Cortex of kidney (tissue), 1 donor: ENCODE measurements at places on chromosomes 5 and 9.

DNA sequence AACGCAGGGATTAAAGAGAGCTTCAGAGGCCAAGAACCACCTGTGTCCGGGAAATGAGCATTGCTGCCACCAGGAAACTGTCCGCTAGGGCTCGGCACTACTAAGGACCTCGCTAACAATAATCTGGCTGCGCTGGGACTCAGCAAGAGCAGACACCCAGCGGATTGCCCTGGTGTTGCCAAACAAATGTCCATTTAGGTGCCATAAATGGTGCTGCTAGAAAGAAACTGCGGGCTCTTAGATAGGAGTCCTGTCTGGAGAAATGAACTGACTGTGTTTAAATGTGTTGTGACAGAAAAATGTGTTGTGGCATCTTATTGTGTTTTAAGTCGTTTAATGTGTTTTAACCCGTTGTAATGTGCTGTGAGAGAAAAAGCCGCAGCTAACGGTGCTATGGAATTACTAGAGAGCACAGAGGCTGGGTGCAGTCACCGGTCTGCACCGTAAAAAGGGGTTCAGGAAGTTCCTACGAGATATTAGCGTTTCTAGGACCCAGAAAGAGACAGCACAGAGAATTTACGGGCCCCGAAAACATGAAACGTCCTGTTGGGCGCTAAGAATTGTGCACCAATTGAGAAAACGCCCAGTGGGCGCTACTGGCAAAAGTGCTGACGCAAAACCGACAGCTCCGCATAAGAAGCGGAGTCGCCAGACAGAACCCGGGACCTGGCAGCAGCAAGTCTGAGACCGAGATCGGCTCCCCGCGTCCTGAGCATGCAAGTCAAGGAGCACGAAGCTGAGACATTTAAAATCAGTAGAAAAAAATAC is 90.6 kb downstream of the ANXA2R start:
- DNase-seq, result no peak

GRCh38 chr5:57432876-57433275 is 49.7 kb downstream of the ACTBL2 start:
- DNase-seq, result no peak

GRCh38 chr9:84772511-84772910 is 103.0 kb downstream of the NTRK2 start:
- DNase-seq, result no peak

DNA sequence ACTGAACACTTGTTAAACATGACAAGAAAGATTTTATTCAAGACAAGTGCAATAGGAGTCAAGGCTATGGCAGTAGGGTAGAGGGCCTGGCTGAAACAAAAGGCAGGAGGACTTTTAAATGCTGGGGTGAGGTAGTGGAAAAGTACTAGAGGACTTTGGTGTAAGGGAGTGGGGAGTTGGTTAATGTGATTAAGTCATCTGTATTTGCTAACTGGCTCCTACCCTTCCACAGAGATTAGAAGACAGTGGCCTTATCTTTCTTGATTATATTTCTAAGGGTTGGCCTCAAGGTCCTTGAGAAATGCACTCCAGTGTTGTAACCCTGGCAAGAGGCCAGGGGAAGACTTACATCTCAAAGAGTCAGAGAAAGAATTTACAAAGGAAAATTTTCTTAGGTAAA is 160.2 kb upstream of the FTMT start:
- DNase-seq, result no peak

GRCh38 chr9:90544488-90544887 is 98.1 kb downstream of the DIRAS2 start:
- DNase-seq, result no peak

- no peak for DNase-seq
These were observed 473.1 kb downstream of the DIRAS2 start for GRCh38 chr9:90169490-90169889.

DNA sequence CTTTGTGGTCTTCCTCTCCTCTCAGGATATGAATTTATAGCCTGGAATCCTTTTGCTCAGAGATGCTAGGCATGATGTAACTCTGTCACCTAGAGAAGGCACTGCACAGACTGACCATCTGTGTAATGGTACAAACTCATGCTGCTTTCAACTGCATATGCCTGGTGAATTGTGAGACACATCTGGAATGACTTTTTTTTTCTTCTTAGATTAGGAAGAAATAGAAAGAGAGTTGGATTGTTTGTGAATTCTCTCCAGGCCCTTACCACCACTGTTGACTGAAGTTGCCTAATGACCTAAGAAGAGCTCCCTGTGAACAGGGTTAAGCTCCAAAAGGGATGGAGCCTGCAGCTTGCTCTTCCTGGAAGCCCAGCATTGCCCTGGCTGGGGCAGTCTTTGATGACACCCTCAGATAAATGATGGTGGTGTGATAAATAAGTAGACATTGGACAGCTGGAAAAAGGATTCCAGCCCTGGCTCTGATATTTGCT is 47.8 kb upstream of the TRIM32 start:
- no peak for DNase-seq

DNA sequence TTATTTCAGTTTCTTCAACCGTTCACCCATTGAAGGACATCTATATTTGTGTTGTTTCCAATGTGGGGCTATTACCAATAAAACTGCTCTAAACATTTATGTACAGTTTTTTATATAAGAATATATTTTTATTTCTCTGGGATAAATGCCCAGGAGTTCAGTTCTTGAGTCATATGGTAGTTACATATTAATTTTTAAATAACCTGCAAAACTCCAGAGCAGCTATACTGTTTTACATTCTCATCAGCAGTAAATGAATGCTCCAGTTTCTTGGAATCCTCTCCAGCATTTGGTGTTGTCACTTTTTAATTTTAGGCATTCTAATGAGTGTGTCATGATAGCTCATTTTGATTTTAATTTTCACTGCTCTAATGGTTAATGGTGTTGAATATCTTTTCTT is 36.2 kb downstream of the CDK7 start:
- DNase-seq, result no peak

- DNase-seq, result no peak
These were observed 159.5 kb downstream of the C9orf152 start for GRCh38 chr9:110048403-110048975.

- no peak for DNase-seq
These were observed 65.0 kb upstream of the ANGPTL2 start for GRCh38 chr9:127187231-127187956.

DNA sequence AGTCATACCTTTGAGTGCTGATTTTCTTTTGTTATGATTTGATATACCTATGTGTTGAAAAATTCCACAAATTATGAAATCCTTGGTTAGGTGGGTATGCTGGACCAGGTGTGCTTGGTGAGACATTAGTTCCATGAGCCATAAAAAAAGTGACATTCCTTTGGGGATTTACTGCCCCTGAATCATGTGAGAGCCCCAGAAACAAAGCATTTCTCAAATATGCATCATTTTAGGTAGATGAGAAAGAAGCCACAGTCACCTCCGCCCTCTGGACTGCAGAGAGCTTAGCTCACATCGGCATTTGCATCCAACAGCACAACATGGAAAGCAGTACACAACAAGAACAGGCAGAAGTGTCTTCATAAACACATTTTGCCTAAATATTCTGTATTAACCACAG is 55.3 kb downstream of the DAP start:
- DNase-seq, result no peak

DNA sequence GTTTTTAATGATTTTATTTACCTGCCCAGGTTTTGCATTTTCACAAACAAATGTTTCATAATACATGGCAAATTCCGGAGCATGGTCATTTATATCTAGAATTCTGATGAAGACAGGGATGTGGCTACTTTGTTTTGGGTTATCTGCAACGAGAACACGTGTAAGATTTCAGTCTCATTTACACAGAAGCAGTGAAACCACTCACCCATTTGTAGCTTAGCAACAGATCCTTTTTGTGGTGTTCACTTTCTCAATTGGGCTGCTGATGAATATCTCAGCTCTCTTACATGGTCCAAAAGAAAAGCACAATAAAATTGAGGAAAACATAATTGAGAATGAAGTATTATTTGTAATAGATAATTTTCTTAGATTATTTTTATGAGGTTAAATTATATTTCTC is 148.6 kb downstream of the CDH9 start:
- no peak for DNase-seq

- no peak for DNase-seq
These were observed 1.8 kb downstream of the PDLIM4 start for GRCh38 chr5:132259069-132259851.

GRCh38 chr5:118068886-118069285 is 919.5 kb downstream of the DTWD2 start:
- DNase-seq, result no peak

DNA sequence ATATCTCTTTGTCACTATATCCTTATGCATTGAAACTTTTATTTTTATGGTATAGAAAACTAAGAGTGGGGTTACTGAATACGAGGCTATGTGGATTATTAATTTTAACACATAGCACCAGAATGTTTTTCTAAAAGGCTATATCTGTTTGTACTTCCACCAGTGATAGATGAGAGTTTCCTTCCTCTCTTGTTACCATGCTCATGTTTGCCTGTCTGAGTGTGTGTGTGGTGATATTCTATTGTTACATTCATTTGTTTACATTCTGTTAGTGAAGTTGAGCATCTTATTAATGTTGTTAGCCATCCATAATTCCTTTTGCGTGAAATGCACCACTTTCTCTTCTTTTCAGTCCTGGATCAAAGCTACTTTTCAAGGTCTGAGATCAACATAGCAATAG is 54.1 kb upstream of the ALDH1A1 start:
- no peak for DNase-seq

DNA sequence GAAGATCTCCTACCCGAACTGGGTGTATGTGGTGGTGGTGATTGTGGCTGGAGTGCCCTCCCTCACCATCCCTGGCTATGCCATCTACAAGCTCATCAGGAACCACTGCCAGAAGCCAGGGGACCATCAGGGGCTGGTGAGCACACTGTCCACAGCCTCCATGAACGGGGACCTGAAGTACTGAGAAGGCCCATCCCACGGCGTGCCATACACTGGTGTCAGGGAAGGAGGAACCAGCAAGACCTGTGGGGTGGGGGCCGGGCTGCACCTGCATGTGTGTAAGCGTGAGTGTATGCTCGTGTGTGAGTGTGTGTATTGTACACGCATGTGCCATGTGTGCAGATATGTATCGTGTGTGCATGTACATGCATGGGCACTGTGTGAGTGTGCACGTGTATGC is 3.5 kb upstream of the SLC6A18 start:
- DNase-seq, result no peak

GRCh38 chr5:81925981-81926380 is 45.8 kb upstream of the ATG10 start:
- DNase-seq, result no peak

- DNase-seq, result no peak
These were observed 172.6 kb upstream of the PTGER4 start for GRCh38 chr5:40507095-40507494.

DNA sequence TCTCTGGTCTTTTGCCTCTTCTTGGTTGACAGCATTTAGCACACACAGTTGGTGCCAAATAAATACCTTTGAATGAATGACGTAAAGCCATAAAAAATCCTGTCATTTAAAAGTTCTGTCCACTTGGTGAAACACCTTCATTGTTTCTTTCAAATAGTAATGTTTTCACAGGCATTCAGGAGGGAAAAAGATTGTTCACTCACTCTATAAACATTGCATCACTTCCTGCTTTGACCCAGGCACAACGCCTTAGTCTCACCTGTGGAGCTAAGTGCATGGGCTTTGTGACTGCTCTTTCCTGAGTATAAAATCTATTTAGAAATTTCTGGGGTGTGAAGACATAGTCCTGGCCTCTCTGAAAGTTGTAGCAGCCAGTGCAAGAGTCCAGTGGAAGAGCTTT is 88.9 kb upstream of the CXCL14 start:
- DNase-seq, result no peak

GRCh38 chr9:78775696-78776295 is 478.9 kb downstream of the PSAT1 start:
- no peak for DNase-seq

- DNase-seq, result no peak
These were observed 26.7 kb downstream of the NCBP1 start for GRCh38 chr9:97660340-97660739.

- no peak for DNase-seq
These were observed 17.3 kb upstream of the ODF2 start for GRCh38 chr9:128438343-128439109.

DNA sequence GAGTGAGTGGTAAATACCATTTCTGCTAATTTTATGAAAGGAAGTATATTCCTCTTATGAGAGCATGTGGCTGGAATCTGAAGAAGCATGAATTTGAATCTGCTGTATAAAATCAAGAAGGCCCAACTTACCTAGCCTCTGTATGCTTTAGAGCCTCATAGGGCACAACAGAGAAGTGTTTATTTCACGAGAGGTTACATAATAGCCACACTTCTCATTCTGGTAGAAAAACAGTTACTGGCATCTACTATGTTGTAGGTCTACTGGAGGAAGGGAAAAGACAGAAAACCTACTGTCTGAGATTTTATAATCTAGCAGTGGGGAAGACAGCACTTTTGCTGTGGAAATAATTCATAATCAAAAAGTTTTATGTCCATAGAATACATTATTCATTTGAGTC is 172.6 kb upstream of the ZNF608 start:
- DNase-seq, result no peak

DNA sequence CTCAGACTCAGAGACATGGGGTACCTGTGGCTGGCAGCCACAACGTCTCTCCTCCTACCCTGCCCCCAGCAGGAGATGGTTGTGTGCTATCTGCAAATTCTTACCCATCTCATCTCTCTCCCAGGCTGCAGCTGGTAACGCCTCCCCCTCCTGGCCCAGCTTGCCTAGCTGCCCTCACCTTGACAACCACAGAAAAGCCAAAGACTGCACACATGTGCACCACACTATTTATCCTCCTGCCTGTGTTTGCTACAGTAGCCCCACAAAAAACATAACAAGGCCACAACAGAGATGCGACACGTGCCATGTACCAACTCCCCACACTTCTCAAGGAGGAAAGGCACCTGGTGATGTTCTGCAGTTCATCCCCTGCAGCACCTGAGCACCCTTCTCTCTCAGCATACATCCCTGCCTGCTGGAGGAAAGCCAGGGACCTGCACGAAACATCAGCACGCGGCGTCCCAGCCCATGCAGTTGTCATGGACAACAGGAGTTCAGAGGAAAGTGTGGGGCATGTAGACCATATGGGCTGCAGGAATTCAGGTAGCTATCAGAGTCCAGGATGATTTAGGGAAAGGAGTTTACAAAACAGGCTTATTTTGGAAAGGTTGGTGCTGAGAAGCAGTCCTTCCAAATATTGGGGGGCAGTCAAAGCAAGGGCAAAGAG is 168.7 kb downstream of the C5orf15 start:
- DNase-seq, result no peak

DNA sequence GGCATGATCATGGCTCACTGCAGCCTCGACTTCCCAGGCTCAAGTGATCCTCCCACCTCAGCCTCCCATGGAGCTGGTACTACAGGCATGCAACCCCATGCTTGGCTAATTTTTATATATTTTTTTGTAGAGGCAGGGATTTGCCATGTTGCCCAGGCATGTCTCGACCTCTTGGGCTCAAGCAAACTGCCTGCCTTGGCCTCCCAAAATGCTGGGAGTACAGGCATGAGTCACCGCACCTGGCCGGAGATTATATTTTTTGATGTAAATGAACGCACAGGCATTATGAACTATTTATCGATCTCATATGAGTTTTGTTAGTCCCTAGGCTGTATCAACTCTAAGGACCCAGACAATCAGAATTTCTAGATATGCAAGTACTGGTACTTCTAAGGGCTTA is 25.5 kb upstream of the CEP120 start:
- DNase-seq, result no peak

GRCh38 chr5:158987231-158987630 is 112.5 kb downstream of the EBF1 start:
- no peak for DNase-seq

- no peak for DNase-seq
These were observed 57.7 kb upstream of the NXNL2 start for GRCh38 chr9:88477300-88477751.

GRCh38 chr9:121954477-121955140 is 138.5 kb downstream of the TTLL11 start:
- no peak for DNase-seq
